ENCODE measurements at places on chromosomes 2 and 18. TPM values are rescaled to one million over a fixed set of nuclear protein-coding genes. Genes with fewer than 3 reads are reported as not detected.

GRCh38 chr2:202426751-202427150, 50.6 kb downstream of the BMPR2 start:
- no peak for DNase-seq

DNA sequence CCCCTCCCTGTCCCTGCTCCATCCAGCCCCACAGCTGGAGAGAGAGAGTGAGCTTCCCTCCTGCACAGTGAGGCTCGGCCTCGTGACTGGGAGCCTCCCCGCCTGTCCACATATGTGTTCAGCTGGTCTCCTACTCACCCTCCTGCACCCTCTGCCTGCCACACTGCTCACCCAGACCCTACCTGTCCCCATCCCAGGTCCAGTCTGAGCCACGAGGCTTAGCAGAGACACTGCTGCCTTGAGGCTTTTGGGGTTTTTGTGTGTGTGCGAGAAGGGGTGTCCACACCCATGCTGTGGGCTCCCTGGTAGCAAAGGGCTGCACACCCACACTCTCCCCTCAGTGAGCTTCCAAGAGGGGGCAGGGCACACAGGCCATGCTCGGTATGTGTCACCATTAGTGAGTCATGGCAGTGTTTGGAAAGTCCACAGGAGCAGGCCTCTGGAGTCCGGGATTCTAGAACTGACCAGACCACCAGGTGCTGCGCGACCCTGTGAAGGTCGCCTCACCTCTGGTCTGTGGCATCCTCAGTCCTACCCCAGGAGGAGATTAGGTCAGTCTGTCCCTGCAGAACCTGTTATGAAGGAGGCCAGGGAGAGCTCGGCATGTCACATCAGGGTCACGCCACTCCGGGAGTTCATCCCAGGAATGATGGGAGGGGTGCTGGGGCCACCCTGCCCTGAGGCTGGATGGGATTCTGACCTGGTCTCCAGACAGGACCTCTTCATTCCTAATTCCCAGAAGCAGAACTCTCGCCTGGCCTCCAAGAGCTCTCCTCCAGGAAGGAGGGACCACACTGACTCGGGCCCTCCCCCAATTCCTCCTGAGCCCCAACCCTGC, 39.9 kb upstream of the SMAD7 start:
- DNase-seq = no peak

DNA sequence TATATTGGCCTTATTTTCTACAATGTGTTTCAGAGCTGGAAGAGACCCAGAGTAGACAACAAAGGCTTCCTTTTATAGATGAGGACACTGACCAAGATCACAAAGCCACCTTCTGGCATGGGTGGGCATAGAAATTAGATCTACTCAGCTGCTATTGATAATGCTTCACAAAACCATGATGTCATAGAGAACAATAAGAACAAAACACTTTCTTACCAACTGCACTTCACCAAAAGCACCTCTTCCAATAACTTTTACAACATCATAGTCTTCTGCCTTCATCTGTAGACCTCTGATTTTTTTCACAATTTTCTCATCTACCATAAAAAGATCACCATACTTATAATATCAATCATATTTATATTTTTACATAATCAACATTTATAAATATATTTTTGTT, 58.1 kb downstream of the ROCK2 start:
- no peak for DNase-seq

DNA sequence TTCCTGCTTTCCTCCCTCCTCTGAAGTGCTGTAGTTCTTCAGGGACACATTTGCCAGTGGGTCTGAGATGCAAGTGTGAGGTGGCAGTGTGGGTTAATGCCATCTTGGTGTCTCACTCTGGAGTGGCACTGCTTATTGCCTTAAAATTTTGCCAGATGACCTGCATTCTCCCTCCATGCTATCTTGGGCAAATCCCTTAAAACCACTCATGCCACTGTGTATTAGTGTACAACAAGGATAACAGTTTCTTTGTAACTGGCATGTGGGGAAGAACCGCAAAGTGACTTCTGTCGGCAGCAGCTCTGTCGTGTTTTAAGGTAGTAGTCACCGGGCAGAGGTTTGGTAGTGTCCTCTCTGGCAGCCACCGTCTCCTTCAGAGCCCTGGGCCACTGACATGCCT, 124.2 kb downstream of the NEDD4L start:
- DNase-seq = no peak

- no peak for DNase-seq
Observed at GRCh38 chr2:153232464-153232863, 246.1 kb downstream of the RPRM start.

DNA sequence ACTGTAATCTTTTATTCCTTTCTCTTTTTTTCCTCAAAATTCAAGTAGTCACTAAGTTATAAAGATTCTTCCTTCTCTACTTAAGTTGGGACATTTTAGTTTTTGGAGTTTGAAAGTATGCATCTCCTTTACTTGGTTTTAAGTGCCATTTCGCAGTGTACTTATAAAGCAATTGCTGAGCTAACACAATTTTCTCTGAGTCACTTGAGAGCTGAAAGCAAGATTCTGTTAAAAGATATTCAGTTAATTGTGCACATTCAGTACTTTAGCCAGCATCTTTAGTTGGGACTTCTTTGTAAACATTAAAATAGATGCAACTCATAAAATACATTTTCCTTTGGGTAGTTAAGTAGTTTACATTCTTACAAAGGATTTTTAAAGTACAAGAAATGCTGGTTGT, 136.0 kb downstream of the GFPT1 start:
- DNase-seq = no peak

CNTNAP5 gene
- total RNA-seq = 0.05 TPM

UGT1A3 gene
- not detected for total RNA-seq

CPS1 gene
- 1.3 TPM for total RNA-seq

KLHL41 gene
- 1.1 TPM for total RNA-seq

ANKAR gene
- total RNA-seq = 4.0 TPM

GALNT3 gene
- 13.2 TPM for total RNA-seq

PLB1 gene
- 2.2 TPM for total RNA-seq

KCNJ13 gene
- not detected for total RNA-seq

SPP2 gene
- not detected for total RNA-seq
